Right lung (tissue), 10 donors: ENCODE measurements at places on chromosomes 1 and 21. TPM values are rescaled to one million over a fixed set of nuclear protein-coding genes. Genes with fewer than 3 reads are reported as not detected.

DNA sequence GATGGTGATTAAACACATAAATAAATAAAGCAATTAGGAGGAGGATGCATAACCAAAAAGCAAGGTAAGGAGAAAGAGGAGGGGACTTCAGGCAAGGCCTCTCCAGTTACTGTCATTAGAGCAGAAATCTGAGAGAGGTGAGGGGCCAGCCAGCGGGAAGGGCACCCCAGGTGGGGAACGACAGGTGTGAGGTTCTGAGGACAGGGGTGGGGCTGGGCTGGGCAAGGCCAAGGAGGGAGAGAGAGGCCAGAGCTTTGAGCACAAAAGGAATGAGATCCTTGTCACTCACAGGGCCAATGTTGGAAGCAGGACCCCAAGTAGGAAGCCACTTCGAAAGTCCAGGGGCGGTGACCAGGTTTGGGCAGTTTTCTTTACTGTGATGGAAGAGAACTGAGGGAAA, 182.2 kb upstream of the RAB4A start:
- DNase-seq: no peak

DNA sequence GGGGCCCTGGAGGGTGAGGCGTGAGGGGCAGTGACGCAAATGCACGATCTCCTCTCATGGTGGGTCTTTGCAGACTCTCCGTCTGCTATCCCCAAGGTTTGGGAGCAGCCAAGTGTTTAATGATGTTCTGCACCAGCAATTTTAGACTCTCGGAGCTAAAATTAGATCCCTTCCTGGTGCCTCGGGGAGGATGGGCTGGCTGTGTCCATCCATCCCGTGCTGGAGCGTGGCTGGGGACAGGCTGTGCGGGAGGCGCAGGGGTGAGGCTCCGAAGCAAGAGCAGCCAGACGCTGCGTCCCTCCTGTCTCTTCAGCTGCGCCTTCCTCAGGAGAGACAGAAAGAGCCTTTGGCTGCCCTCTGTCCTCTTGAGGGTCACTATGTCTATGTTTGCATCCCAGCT, 387.6 kb downstream of the CAMTA1 start:
- DNase-seq: no peak

DNA sequence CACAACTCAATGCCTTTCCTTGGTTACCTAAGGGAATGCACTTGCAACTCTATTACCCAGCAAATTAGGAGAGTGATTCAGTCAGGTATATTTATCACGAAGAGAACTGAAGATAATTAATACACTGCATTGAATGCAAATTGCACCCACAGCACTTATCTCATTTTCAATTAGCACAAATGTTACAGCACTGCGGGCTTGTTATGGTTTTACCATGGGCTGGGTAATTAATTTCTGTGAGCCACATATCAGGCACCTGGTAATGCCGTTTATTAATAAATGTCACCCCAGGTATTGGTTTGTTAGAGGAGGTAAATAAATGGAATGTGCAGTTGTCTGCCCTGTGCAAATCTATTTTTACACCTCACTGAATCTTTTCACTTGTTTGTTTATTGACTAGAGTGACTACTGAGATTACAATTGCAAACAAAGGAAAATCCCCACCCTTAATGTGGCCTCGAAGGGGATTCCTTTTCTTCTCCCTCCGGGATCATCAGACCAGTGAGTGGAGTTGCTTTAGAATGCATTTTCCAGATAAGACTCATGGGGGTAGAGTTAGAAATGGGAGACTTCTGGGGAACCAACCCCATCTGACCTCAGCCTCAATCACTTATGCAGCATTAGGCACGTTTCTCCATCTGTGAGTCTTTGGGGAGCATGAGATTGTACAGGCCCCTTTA, 269.3 kb downstream of the RPS6KC1 start:
- no peak for DNase-seq

- DNase-seq: no peak
Measured at GRCh38 chr1:203098445-203098844, 12.6 kb upstream of the MYOG start.

DNA sequence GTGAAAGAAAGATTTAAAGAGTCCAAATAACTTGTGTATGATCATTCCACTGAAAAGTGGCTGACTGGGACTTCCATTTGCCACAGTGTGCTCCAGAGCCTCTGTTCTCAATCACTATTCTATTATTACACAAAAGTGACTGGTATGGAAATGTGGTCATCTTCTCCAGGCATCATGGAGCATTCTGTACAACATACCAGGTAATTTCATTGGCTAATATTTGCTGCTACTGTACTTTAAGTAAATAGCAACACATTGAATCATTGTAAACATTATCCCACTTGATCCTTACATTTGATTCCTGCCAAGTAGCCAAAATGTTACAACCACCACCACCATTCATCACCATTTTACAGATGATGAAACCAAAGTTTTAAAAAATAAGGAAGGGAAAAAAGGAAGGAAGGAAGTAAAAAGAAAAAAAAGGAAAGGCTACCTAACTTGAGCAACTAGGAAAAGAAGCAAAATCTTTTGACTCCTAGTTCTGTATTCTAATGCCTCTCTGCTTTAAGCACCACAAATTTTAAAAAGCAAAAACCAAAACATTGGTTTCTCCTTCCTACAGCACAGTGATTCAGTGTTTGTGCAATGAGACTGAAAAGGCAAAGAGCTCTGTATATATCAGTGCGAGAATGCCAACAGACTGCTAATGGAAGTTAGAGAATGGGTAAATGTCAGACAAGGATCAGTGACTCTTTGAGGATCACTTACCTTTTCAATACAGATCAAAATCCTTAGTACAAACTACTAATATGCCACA, 361.4 kb upstream of the PTBP2 start:
- no peak for DNase-seq

GRCh38 chr1:89929467-89930063, 65.3 kb upstream of the ZNF326 start:
- no peak for DNase-seq

DNA sequence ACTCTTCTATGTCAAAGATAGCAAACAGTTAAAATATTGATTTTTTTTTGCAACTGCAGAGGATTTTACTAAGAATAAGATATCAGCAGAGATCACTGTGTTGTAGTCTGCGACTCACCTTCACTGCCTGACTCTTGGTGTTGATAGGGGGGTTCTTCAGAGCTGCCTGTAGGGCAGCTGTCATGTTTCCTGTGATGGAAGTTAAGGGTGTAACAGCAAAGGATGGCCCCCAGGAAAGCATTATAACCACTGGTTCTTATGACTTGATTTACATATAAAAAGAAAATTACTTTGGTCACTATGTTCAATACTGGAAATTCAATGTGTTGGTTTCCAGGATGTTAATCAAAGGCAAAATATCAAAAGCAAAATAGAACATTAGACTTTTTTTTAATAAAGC, 2.6 kb downstream of the ARPC5 start:
- DNase-seq: no peak

DNA sequence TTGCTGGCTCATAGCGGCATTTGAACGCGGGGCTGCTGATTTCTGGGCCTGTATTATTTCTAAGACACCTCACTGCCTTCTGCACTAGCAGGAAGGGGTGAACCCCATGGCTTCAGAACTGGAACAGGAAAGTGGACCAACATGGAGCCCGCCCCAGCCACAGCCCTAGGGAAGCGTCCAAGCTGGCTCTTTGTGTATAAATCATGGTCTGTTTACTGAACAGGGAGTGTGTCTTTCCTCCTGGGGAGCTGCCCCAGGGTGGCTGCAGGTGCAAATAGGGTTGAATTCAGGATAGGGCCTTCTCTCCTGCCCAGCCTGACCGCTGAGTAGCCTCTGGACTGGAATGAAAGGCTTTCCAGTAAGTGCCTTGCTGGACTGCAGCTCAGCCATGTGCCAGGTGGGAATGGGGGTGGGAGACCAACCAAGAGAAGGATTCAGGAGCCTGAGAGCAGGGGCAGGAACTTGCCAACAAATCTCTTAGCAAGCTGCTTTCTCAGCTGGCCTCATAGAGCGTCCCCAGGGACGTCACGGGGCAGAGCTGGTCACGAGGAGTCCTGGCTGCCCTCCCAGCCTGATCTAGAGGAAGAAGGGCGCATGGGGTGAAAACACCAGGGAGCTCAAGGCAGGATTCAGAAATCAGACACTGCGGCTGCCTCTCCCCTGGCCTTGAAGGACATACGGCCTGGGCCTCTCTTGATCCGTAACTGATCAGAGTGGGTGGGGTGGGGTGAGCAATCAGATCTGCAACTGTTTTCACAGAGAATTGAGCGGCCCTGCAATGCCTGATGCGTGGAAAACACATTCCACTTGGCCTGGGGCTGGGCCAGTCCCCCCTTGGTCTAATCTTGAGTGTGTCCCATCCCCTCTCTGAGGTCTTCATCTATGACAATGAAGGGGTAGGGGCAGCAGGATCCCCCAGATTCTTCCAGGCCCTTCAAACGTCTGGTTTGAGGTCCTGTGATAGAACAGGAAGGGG, 56.5 kb upstream of the SELENON start:
- DNase-seq: peak; percentile 57

GRCh38 chr1:178877896-178878295, 7.0 kb upstream of the ANGPTL1 start:
- DNase-seq: no peak

- no peak for DNase-seq
Measured at GRCh38 chr21:34110594-34111202, 37.3 kb downstream of the MRPS6 start.

- no peak for DNase-seq
Measured at GRCh38 chr1:27136998-27137542, 17.9 kb downstream of the SLC9A1 start.

DNA sequence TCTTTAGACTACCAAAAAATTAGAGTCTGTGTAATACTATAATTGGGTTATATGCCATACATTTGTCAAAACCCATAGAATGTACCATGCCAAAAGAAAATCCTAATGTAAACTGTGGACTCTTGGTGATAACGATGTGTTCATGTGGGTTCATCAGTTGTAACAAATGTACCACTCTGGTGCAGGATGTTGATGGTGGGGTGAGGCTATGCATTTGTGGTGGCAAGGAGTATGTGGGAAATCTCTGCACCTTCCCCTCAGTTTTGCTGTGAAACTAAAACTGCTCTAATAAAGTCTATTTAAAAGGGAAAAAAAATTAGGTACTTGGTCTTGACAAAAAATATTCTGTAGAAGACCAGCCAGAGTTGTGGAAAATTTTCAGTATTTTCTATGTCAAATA, 43.4 kb downstream of the INKA2 start:
- no peak for DNase-seq

- no peak for DNase-seq
Measured at GRCh38 chr1:206905295-206906164, 8.3 kb downstream of the IL24 start.

DNA sequence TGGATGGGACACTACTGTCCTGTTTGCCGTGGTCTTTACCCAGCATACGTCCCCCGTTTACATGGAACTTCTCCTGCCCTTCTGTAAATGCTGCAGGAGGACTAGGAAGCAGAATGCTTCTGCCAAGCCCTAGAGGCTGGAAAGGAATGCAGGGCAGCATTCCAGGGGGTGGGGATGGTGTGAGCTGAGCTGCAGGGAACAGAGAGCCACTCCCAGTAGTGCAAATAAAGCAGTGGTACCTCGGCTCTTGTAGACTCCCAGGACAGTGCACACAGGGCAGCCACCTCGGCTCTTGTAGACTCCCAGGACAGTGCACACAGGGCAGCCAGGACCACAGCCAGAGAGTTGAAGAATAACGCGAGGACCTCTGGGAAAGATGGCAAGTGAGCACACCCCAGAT, 35.4 kb downstream of the PTPRU start:
- no peak for DNase-seq

DNA sequence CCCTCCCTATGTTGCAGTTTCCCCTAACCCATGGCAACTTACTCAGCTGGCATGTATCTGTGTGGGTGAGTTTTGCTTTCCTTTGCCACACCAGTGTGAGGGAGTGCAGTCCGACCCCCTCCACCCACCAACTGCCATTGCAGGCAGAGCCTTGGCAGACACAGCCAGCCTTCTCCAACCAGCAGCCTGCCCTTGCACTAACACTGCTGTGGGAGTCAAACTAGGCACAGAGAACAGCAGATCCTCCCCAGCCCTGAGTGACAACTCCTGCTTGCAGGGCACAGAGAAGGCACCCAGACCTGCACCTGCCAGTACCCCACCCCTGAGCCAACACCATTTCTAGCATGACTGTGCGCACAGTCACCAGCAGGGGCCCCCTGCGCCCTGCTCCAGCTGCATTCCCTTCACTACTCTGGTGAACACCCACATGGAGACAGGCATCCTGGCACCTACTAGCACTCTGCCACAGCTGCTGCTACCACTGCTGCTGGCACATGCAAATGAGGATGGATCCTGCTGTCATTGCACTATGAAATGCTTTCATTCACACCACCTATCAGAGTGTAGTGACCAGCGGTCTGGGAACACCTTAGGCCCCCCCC, 98.4 kb downstream of the MAGI3 start:
- DNase-seq: no peak

DNA sequence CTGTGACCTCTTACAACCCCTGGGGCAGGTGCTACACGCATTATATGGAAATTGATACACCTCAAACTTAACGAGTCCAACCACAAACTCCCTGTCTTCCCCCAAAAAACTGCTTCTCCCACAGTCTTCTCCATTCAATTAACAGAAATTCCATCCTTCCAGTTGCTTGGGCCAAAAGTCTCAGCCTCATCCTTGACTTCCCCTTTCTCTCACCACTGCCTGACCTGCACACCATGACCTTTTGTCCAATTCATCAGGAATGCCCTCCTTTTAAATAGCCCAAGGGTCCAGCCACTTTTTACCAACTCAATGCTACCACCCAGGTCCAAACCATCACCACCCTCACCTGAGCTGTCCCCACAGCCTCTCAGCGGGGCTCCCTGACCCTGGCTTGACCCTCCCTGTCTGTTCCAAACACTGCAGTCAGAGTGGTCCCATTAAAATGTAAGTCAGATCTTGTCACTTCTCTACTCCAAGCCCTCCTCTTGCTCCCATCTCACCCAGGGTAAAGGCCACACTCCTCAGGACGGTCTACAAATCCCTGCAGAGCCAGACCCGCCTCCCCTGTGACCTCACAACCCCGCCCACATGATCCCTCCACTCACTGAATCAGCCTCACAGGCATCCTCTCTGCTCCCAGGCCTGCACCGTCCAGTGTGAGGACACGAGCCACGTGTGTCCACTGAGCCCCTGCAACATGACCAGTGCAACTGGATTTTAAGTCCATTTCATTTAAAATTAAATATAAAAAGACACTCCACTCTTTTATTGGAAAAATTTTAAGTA, 18.5 kb downstream of the KCNN3 start:
- no peak for DNase-seq

GRCh38 chr1:4256351-4256750, 356.3 kb upstream of the C1orf174 start:
- DNase-seq: no peak

The DIRAS3 gene
- polyA plus RNA-seq: 2.7 TPM

The NMNAT2 gene
- polyA plus RNA-seq: 1.5 TPM

The PIGR gene
- polyA plus RNA-seq: 0.18 TPM

The ARHGEF16 gene
- 8.7 TPM for polyA plus RNA-seq

The SPRR3 gene
- polyA plus RNA-seq: 0.21 TPM

The GIPC2 gene
- polyA plus RNA-seq: 0.67 TPM
